Jurkat, Clone E6-1 (cell line): ENCODE measurements at places on chromosomes 13 and 19.

DNA sequence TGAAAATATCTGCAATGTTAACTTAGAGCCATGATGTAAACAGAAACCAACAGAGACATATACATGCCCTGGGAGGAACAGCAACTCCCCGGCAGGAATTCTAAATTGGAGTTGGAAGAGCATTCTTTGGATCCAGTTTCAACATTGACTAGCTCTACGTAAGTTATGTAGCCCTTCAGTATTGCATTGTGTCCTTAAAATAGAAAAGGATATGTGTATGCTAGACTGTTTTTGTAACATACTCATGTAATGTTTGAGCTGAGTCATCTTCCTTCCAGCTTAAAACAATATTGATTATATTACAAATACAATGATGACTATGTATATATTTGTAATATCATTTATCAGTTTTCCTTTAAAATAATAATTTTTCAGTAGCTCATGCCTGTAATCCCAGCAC, 1422.2 kb upstream of the PCDH20 start:
- no peak for DNase-seq

DNA sequence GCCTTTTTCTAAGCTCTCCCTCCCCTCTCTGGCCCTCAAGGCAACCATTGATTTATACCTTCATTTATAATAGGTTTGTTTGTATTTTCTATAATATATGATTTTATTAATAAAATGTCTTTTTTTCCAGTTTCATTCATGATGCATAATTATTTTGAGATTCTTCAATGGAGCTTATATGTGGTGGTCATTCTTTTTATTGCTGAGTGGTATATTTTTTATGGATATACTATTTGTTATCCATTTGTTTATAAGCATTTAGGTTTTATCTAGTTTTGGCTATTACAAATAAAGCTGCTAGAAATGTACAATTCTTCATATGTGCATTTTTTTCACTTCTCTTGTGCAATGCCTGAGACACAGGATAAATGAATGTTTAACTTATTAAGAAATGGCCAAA, 10.8 kb downstream of the ZNF211 start:
- DNase-seq, result no peak

DNA sequence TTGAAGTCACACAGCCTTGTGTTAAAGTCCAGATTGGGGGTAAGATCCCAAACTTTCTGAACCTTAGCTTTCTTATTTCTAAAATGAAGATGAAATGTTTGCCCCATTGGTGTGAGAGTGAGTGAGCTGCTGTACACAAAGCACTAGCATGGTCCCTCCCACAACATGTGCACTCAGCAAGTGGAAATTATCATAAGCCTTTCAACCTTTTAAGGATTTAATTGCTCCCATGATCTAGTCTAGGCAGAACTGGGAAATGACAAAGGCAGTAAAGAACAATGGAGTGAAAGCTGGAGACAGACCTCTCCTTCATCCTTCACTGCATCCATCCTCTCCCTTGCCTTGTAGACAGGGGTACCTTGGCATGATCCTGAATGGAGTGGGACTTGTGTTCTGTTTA, 76.0 kb upstream of the GPR12 start:
- DNase-seq, result no peak

GRCh38 chr19:6376512-6377190, 918 bp upstream of the PSPN start:
- DNase-seq, result no peak

DNA sequence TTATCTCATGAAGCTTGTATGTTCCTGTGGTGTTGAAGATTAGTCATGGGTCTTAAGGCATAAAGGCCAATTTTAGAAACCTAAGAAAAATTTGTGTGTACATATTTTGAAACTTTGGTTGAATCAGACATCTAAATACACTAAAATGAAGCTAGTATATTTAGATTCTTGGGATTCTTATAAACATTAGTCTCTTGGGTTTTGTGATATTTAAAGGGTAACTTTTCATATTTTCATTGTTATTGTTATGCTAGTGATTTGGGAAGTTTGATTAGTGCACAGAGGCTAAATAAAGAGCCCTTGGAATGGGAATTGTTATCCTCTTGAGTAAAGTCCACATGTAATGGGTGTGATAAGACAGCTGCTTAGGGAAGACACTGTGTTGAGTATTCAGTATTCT, 24.5 kb downstream of the UBA2 start:
- DNase-seq, result no peak

DNA sequence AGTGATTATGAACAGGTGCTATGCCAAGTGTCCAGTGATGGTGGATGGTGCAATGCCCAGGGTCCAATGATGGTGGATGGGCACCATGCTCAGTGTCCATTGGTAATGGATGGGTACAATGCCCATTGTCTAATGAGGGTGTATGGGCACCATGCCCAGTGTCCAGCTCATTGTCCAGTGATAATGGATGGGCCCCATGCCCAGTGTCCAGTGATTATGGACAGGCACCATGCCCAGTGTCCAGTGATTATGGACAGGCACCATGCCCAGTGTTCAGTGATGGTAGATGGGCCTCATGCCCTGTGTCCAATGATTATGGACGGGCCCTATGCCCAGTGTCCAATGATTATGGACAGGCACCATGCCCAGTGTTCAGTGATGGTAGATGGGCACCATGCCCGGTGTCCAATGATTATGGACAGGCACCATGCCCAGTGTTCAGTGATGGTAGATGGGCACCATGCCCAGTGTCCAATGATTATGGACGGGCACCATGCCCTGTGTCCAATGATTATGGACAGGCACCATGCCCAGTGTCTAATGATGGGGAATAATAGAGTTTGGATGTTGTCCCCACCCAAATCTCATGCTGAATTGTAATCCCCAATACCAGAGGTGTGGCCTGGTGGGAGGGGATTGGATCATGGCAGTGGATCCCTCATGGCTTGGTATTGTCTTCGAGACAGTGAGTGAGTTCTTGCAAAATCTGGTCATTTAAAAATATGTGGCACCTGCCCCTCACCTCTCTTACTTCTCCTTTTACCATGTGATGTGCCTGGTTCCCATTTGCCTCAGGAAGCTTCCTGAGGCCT, 87.8 kb downstream of the ANKRD10 start:
- DNase-seq, result no peak

GRCh38 chr19:18919900-18920214, 342 bp downstream of the DDX49 start:
- no peak for DNase-seq

DNA sequence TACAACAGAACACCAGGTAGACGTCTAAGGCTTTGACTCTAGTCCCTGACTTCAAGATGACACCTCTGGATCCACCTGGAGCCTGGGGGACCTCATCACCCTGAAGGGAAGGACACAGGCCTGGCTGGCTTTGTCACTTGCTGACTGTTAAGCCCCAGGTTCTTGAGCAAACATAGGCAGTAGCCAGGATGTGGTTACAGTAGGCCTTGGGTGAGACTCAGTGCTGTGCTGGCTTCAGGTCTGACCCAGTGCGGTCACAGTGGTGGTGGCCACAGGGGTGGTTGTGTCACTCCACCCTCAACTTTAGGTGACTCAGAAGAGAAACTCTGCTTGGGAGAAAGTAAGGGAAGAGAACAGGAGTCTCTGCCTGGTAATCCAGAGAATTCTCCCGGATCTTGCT, 497.8 kb downstream of the UQCRFS1 start:
- DNase-seq, result no peak

GRCh38 chr13:50783066-50783465, 60.4 kb downstream of the DLEU7 start:
- no peak for DNase-seq

DNA sequence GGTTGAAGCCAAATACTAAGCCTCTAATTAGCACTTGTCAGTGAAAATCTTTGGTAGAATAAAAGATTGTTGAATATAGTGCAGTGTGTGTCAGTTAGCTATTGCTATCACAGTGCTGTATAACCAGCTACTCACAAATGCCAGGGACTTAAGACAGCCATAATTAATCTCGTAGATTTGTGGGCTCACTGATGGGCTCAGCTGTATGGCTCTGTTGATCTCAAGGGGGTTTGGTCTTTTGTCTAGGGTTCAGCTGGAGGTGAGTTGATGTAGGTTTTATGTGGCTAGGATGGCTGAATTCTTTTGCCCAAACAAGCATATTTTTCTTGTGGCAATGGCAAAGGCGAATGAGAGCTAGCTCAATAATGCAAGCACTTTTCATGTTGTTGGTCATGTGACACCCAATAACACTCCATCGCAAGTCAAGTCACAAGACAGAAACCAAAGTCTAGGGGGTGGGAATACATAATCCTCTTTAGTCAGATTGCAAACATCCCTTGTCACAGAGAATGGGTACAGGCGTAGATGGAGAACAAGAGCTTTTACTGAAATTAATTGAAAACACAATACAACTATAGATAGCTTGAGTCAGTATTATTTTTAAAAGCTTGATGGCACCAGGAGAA, 121.7 kb upstream of the EDNRB start:
- no peak for DNase-seq

- no peak for DNase-seq
Measured at GRCh38 chr19:2003874-2004273, 11.6 kb downstream of the BTBD2 start.

DNA sequence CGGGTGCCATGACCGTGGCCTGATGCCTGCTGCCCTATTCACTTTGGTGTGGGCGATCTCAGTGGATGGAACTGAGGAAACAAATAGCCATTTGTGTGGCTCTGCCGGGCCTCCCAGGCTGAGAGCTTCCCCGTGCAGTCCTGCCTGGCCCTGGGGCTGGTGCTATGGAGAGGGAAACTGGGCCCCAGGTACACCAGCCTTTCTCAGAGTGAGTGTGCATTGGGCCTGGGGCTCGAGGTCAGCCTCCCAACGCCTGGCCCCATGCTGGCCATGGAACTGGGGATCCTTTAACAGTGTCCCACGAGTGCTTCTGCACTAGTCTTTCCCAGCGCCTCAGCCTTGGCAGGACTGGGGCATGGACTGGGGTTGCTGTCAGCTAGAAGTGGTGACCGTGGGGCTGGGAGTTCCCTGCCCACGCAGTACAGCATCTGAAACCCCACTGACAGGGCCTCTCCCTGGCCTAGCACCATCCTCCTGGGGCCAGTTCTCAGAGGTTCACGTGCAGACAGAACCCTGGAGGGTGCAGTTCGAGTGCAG, 10.5 kb downstream of the PLEKHF1 start:
- DNase-seq, result no peak

DNA sequence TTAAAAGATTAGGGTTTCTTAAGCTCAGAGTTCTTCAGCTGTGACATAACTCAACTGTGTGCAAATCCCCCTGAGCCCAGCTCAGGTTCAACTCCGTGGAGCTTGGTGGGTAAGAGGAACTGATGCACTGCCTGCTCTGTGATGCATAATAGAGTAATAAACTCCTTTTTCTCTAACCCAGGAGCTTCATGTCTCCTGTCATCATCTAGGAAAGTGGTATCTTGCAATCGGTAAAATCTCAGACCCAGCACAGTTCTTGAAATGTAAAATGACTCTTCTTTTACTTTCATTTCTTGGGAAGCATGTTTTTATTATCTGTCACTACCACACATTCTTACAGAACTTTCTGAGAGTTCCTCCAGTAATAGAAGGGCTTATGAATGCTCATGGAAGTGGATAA, 123.8 kb upstream of the PCDH9 start:
- no peak for DNase-seq

GRCh38 chr19:19740755-19741154, 7.8 kb upstream of the ZNF14 start:
- no peak for DNase-seq

- DNase-seq, result peak; percentile 39
Measured at GRCh38 chr13:39779337-39780265, 124.1 kb downstream of the COG6 start.

DNA sequence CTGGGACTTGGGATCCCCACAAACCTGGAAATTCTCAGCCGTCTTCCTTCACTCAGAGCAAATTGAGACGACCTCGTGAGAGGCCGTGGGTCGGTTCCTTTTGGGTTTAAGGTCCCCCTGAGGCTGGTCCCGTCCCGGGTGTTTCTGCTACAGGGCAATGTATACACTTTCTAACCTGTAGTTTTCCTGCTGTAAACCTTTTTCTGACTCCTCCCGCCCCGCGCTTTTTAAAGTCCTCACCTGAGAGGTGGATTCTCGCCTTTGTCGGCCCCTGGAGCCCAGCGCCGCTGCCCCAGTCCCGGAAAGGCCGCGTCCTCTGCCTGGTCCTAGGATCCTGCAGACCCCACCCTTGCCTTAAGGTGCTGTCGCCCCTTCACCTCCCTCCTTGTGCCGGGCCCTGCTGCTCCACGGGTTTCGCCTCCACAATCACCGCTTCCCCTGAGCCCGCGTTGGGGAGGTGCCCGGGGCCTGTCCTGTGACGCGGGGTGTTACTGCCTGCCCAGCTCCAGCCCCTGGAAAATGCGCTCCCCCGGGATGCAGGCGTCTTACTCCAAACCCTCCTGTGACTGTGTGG, 391 bp downstream of the ZNF761 start:
- DNase-seq, result no peak

DNA sequence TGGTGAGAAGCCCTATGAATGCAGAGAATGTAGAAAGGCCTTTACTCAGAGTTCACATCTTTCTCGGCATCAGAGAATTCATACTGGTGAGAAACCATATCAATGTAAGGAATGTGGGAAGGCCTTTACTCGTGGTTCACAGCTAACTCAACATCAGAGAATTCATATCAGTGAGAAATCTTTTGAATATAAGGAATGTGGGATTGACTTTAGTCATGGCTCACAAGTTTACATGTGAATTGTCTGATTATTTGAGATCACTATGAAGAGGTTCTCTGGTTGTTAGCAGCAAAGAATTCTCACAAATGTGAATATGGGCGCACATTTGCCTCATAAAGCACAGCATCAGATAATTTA, 43.7 kb downstream of the ZNF585A start:
- DNase-seq, result no peak

DNA sequence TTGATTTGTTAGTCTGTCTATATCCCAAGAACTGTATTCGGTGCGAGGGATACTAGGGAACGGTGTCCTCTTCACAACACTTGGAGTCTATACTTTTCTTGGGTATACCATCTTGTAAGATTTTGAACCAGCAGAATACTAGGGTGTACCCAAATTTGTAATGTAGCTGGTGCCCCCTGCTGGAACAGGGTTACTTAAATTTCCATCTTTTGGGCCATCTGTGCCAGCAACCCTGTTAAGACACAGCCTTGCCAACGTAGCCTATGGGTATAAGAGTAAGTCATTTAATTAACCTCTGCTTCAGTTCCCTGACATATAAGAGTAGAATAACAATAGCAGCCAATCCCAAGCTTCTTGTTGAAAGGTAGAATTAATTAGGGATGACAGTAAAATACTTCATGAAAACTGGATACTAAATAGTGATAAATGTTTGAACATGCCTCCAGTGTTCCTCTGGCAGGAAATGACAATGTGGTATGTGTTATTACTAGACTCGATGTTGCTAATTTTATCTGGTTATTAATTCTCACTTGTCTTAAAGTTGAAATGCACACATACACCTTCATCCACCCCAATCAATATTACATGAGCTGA, 607.6 kb downstream of the FGF9 start:
- DNase-seq, result peak; percentile 43

DNA sequence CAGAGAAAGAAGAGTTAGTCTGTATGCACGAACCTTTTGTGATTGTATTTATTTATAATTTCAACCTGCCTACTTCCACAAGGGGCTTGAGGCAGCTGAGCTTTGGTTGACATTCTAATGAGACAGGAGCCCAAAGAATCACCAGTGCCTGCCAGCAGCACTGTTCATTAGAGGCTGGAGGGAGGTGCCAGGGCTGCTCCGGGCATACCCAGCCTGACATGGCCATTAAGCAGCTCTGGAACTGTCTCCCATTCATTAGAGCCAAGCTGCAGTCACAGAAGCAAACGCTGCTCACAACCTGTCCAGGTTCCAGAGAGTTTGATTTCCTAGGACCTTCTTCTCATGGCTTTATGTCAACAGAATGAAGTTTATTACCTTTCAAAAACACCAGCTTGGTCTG, 425.5 kb downstream of the RFC3 start:
- no peak for DNase-seq
